ENCODE measurements at places on chromosomes 6 and 20.

- no peak for DNase-seq
Measured at GRCh38 chr6:163308629-163309440, 105.7 kb upstream of the QKI start.

DNA sequence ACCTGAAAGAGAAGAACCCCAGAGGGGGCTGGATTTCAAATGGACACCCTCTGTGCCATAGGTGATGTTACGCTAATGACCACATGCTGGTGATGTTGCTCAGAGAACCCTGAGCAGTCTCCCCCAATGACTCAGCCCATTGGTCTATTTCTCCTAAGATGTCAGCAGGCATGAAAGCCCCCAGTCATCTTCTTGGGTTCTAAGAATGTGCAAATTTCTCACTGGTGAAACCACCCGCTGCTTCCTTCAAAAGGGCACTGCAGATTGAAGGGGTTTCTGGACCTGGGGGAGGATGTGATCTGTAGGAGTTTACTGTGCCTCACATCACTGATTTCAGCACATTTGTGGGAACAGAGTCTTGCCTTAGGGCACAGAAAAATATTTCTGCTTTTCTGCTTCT, 298.4 kb upstream of the MOCS1 start:
- no peak for DNase-seq

GRCh38 chr6:154605178-154605881, 94.8 kb upstream of the CNKSR3 start:
- no peak for DNase-seq

GRCh38 chr6:38782616-38783015, 67.5 kb downstream of the DNAH8 start:
- DNase-seq, result no peak

- DNase-seq, result peak; percentile 44
Measured at GRCh38 chr6:73452107-73452461, at the start of gene CGAS. Gene CGAS (minus strand): TSS chr6:73452297. CDS start chr6:73452181, 116 bp downstream.

DNA sequence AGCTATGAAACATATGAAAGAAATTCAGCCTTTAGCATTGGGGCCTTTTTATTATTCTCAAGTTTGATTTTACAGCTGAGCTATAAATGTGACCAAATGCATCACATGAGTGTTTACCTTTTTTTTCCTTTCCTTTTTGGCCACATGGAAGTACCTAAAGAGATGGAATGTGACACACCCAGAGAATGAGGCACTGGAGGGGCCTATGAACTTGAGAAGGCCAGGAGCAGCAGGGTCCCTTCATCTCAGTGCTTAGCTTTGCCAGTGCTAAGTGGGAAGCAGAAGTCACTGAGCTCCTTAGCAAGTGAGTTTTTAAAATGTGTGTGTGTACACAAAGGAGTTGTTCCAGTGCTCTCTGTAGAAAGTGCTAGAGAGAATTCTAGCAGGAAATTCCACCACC, 44.7 kb downstream of the RREB1 start:
- DNase-seq, result no peak

DNA sequence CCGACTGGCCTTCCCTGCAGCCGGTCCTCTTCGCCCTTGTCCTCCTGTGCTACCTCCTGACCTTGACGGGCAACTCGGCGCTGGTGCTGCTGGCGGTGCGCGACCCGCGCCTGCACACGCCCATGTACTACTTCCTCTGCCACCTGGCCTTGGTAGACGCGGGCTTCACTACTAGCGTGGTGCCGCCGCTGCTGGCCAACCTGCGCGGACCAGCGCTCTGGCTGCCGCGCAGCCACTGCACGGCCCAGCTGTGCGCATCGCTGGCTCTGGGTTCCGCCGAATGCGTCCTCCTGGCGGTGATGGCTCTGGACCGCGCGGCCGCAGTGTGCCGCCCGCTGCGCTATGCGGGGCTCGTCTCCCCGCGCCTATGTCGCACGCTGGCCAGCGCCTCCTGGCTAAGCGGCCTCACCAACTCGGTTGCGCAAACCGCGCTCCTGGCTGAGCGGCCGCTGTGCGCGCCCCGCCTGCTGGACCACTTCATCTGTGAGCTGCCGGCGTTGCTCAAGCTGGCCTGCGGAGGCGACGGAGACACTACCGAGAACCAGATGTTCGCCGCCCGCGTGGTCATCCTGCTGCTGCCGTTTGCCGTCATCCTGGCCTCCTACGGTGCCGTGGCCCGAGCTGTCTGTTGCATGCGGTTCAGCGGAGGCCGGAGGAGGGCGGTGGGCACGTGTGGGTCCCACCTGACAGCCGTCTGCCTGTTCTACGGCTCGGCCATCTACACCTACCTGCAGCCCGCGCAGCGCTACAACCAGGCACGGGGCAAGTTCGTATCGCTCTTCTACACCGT, 6.1 kb downstream of the UBD start:
- peak; percentile 48 for DNase-seq

- DNase-seq, result no peak
Measured at GRCh38 chr6:155517294-155517693, 61.7 kb upstream of the NOX3 start.

- DNase-seq, result no peak
Measured at GRCh38 chr6:136189104-136189503, 61.0 kb downstream of the MTFR2 start.

GRCh38 chr6:151493161-151493803, 535 bp upstream of the CCDC170 start:
- no peak for DNase-seq

DNA sequence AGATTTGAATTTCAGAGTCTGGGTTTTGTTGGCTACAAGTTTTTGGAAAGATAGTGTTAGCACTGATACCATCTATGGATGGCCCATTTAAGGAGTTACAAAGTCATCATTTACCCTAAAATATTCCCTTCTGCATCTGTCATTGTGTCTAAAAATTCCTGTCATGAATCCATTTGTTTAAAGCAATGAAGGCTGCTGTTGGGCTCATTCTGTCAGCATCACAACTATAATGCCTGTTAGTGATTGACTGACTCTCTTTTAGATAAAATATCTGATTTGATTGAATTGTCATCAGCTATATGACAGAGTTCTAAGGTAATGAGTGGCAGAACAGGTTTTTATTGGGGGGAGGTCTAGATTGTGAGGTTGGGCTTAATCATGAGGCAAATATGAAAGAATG, 167.6 kb upstream of the IMPG1 start:
- no peak for DNase-seq

DNA sequence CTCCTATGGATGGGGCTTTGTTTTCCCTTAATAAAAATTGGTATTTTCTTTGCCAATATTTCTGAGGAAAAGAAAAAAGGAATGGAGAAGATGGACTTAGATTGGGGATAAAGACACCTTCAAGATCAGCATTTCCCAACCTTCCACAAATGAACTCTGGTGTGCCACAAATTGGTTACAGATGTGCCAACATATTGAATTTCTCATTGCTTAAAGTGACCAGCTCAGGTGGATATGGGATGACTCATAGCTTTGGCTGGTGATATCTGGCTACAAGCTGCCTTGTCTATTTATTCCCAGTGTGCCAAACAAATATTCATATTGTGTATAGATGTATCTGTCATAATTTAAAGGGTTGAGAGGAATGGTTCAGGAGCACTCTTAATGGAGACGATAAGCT, 32.5 kb downstream of the THEMIS start:
- no peak for DNase-seq

DNA sequence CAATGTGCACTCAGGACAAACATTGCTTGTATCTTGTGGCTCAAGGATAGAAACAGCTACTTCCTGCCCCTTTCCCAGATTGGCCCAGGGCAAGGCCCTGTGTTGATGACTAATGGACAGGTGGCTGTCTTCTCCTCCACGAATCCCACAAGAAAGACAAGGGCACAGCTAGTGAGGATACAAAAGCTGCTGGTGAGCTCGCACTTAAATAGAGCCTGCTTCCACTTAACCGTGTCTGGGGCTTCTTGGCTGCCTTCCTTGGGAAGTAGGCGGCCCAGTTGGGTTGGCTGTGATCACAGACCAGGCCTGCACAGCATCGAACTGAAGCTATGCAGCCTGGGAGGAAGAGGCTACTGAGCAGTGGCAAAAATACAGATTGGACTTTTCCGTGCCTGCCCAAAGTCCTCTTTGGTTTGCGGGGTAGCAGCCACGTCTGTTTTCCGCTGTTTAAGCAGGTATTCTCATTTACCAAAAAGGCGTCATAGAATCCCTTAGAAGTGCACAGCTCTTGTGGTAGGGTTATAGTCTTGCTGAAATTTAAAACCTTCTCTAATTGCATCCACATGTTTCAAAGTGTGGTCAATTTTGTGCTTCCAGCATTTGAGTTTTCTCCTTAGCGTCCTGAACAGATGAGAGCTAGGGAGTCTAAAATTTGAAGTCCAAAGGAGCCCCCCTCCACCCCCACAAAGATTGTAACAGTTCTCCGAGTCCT, 23.0 kb upstream of the NAA20 start:
- DNase-seq, result no peak

GRCh38 chr20:10476319-10476724, 41.2 kb downstream of the SLX4IP start:
- no peak for DNase-seq

DNA sequence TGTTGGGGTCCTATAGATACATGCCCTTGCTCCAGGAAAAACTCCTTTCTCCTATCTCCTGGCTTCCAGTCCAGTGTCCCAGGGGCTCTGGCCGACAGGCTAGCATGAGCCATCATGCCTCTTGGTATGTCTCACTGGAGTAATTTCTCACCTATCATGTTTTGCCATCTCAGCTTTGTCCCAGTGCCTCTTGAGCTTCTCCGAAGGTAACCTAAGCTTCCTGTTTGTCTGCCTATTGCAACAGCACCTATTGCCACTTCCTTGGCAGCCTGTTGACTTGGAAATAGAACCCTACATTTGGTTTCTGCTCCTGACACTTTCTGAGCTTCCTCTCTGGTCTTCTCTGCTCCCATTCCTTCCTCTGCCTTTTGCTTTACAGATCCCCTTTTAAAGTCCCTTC, 197.7 kb downstream of the KCNQ5 start:
- DNase-seq, result no peak

GRCh38 chr6:105178110-105178509, 1.7 kb downstream of the POPDC3 start:
- DNase-seq, result no peak

DNA sequence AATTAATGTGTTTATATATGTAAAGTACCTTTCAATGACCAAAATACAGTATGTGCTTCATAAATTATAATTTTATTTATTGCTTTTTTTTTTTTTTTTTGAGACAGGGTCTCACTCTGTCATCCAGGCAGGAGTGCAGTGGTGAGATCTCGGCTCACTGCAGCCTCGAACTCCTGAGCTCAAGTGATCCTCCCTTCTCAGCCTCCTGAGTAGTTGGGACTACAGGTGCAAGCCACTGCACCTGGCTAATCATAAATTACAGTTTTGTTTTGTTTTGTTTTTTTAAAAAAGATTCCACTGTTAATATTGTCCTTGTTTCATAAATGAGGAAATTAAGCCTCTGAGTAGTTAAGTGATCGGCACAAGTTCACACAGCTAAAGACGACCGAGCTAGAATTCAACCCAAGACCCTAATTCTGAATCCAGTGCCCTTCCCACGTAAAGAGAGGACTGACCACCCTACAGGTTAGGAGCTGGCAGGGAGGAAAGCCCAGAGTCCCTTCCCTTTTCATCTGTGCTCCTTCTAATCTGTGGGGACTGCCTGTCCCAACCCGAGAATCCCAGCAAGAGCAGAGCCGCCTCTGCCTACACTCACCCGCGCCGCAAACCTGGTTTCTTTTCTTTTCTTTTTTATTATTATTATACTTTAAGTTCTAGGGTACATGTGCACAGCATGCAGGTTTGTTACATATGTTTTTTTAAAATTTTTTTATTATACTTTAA, 8.5 kb upstream of the GDF5 start:
- DNase-seq, result no peak

DNA sequence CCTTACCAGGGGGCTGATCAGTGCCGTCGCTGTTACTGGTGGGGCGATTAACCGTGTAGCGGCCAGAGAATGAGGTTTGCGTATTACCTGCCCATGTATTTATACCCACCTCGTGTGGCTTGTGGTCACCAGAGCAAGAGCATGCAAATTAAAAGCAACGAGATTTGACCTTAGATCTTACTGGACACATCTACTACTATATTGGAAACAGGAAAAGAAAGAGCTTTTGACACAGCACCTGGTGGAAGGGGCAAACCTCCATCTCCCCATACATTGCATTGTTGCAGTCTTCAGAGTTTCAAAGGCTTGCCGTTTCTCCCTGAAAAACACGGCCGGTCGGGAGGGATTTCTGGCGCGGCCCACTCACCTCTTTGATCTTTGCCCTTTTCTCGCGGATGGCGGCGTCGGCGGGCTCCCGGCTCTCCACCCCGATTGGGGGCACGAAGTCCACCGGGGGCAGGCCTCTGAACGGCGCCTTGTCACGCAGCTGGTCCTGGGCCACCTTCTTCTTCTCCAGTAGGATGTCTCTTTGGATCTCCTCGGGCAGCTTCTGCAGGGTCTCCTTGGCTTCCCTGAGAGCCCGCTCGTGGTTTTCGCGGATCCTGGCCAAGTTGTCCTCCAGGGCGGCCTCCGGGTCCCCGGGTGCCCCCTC, 1.3 kb downstream of the MAN1A1 start:
- no peak for DNase-seq

- no peak for DNase-seq
Measured at GRCh38 chr6:158784505-158784904, 34.7 kb downstream of the EZR start.

GRCh38 chr20:47588158-47588557, 86.5 kb downstream of the NCOA3 start:
- DNase-seq, result no peak

- DNase-seq, result no peak
Measured at GRCh38 chr6:56193846-56194245, 53.5 kb downstream of the COL21A1 start.

DNA sequence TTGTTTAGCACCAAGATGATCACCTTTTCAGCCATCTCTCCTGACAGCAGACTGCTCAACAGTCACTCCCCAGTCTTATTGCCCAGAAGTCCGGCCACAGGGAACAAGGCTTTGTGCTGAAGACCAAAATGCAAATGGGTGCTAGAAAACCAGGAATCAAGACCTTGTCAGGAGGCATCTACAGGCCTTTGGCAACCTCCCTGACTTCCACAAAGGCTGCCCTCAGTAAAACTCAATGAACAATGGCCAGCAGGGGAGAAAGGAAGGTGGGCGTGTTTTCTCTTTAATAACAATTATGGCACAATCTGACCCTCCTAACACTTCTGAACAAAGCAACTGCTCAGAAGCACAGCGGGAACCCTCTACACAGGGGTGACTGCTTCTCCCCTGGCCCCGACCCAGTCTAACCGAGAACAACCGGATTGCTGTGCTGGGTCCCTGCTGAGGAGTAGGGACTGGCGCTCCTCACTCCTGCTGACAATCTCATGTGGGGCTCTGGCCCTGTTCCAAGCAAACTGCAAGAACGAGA, 41.6 kb downstream of the PLCG1 start:
- DNase-seq, result no peak

- no peak for DNase-seq
Measured at GRCh38 chr6:3531481-3531880, 74.6 kb upstream of the SLC22A23 start.

- DNase-seq, result no peak
Measured at GRCh38 chr6:102798636-102799035, 1405.1 kb downstream of the GRIK2 start.

- no peak for DNase-seq
Measured at GRCh38 chr6:104575536-104575935, 284.2 kb downstream of the HACE1 start.

- no peak for DNase-seq
Measured at GRCh38 chr6:116571683-116572000, 338 bp downstream of the RWDD1 start.

GRCh38 chr6:113065611-113066010, 718.5 kb downstream of the RFPL4B start:
- DNase-seq, result peak; percentile 21
